ENCODE measurements at places on chromosomes 2 and 18. TPM values are rescaled to one million over a fixed set of nuclear protein-coding genes. Genes with fewer than 3 reads are reported as not detected.
A peak's percentile ranks its signal among the peaks of the same experiment; 100 is the strongest.

Gene PDE11A
- 1.5 TPM for total RNA-seq

DNA sequence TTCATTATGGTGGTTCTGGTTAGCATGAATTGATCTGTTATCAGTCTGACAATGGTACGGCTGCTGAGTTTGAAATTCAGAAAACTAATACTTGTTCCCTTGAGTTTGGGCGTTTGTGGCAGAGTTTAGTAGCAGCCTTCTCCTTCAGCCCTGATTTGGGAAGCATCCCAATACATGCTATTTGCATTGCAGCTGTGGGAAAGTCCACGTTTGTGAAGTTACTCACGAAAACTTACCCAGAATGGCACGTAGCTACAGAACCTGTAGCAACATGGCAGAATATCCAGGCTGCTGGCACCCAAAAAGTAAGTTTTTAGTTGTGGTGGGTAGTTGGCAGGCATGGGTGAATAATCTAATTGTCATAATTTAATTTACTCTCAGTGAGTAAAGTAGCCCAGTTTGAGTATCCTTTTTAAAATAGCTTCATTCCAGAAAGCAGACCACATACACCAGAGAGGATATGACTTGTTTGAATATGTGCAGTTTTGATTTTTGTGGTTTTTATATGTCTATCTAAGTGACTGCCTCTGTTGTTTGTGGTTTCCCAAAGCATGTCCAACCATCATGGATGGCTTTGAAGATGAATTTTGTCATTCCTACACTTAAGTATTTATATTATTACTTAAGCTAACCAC lies 12.2 kb downstream of the DGUOK start:
- DNase-seq, result no peak
- H3K27ac ChIP-seq, result no peak overlapping the region

DNA sequence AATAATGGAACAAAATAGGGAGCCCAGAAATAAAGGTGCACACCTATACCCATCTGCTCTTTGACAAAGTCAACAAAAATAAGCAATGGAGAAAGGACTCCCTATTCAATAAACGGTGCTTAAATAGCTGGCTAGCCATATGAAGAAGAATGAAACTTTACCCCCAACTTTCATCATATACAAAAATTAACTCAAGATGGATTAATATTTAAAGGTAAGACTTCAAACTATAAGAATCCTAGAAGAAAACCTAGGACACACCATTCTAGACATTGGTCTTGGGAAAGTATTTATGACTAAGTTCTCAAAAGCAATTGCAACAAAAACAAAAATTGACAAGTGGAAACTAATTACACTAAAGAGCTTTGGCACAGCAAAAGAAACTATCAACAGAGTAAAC lies 139.1 kb downstream of the DNAH7 start:
- DNase-seq, result no peak
- H3K36me3 ChIP-seq, result no peaks in the 10 kb centered on the region
- no peaks in the 10 kb centered on the region for H3K4me1 ChIP-seq
- H3K4me3 ChIP-seq, result no peak overlapping the region

DNA sequence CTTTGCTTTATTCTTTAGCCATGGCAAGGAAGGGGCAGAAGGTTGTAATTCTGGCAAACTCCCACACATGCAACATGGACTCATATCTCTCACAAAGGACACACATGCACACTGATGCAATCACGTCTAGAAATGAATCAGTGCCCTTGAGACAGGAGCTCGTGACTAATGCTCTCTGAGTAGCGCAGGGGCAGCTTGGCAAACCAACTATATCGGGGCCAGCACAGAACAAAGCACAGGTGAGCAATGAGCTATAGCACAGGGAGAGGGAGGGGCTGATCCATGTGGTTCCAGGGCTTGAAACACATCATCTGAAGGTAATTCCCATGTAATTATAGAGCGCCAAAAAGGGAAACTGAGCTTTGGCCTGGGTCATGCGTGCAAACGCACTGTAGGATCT lies 165.2 kb upstream of the KLF7 start:
- H3K36me3 ChIP-seq, result no peaks in the 10 kb centered on the region
- no peak overlapping the region for H3K27ac ChIP-seq
- H3K27me3 ChIP-seq, result no peaks in the 10 kb centered on the region
- no peak for DNase-seq
- peaks cover 10% of the 10 kb centered on the region for H3K4me1 ChIP-seq
- no peak overlapping the region for H3K4me3 ChIP-seq

Gene DCDC2C
- not detected for total RNA-seq

Gene CFAP53
- total RNA-seq, result 1.2 TPM

Gene TSPYL6
- total RNA-seq, result not detected

Gene THOC1
- total RNA-seq, result 65.6 TPM

Gene RNF138
- 41.4 TPM for total RNA-seq

- H3K27me3 ChIP-seq, result no peaks in the 10 kb centered on the region
- H3K36me3 ChIP-seq, result no peaks in the 10 kb centered on the region
- H3K4me1 ChIP-seq, result no peaks in the 10 kb centered on the region
- H3K4me3 ChIP-seq, result no peak overlapping the region
- no peak overlapping the region for H3K27ac ChIP-seq
- no peak for DNase-seq
Observed at GRCh38 chr2:40439473-40439872, 12.4 kb downstream of the SLC8A1 start.

Gene SLC16A14
- total RNA-seq, result 11.6 TPM

- H3K4me1 ChIP-seq, result peaks cover 3% of the 10 kb centered on the region
- no peaks in the 10 kb centered on the region for H3K27me3 ChIP-seq
- H3K36me3 ChIP-seq, result peaks cover 25% of the 10 kb centered on the region
- DNase-seq, result no peak
- H3K4me3 ChIP-seq, result no peak overlapping the region
Observed at GRCh38 chr2:159124931-159125467, 156.6 kb downstream of the TANC1 start.

Gene C2orf92
- 14.9 TPM for total RNA-seq

DNA sequence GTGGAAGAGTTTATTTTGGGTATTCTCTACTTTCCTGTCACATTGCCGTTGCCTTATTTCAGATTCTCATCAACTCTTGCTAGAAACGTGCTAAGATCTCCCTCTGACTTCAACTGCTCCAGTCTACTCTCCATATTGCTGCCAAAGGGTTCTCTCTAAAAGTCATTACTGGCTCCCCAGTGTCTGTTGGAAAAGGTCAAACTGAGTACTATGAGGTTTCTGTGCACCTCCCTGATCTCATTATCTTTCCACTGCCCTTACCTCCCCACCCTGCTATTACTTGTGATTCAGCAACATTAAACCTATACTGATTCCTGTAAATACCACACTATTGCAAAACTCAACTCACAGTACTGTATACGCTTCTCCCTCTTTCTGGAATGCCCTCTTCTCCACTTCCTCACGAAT lies 1.9 kb upstream of the KRCC1 start:
- peaks cover 8% of the 10 kb centered on the region for H3K27me3 ChIP-seq
- H3K27ac ChIP-seq, result no peak overlapping the region
- H3K4me1 ChIP-seq, result peaks cover 3% of the 10 kb centered on the region
- H3K36me3 ChIP-seq, result peaks cover 5% of the 10 kb centered on the region
- DNase-seq, result no peak

DNA sequence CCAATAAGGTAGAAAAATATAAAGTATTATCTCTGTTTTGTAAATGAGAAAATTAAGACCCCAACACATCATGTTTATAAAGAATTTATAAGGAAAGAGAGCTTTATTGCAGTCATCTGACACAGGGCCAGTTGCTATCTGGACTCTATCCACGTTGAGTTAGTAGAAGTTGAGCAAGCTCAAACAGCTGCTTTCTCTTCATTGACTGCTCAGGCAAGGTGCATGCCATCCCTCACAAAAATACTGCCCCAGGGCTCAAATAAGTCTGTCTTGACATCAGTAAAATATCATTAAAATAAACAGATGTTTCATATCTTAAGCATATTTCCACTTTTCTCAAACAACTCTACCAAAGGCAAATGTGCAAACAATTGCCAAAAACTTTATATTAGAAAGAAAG lies 14.8 kb downstream of the COL5A2 start:
- H3K27me3 ChIP-seq, result no peaks in the 10 kb centered on the region
- H3K4me1 ChIP-seq, result no peaks in the 10 kb centered on the region
- H3K4me3 ChIP-seq, result no peak overlapping the region
- no peak overlapping the region for H3K27ac ChIP-seq
- H3K36me3 ChIP-seq, result peaks cover 37% of the 10 kb centered on the region

Gene KCNF1
- 15.0 TPM for total RNA-seq

- H3K36me3 ChIP-seq, result no peaks in the 10 kb centered on the region
- H3K4me1 ChIP-seq, result no peaks in the 10 kb centered on the region
- peak overlapping the region; percentile 74 for H3K4me3 ChIP-seq
- peaks cover 83% of the 10 kb centered on the region for H3K27me3 ChIP-seq
Observed at GRCh38 chr2:225041207-225041850, 939 bp downstream of the DOCK10 start.

Gene ACTG2
- 2.3 TPM for total RNA-seq

DNA sequence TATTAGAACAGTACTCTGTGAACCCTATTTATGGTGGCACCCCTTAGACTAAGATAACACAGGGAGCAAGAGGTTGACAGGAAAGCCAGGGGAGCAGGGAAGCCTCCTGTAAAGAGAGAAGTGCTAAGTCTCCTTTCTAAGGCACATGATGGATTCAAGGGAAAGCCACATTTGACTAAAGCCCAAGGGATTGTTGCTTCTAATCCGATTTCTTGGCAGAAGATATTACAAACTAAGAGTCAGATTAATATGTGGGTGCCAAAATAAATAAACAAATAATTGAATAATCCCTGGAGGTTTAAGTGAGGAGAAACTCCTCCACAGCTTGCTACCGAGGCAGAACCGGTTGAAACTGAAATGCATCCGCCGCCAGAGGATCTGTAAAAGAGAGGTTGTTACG lies 333.2 kb downstream of the SOX11 start:
- no peaks in the 10 kb centered on the region for H3K27me3 ChIP-seq
- H3K36me3 ChIP-seq, result no peaks in the 10 kb centered on the region
- no peak for DNase-seq
- peaks cover 2% of the 10 kb centered on the region for H3K4me1 ChIP-seq

DNA sequence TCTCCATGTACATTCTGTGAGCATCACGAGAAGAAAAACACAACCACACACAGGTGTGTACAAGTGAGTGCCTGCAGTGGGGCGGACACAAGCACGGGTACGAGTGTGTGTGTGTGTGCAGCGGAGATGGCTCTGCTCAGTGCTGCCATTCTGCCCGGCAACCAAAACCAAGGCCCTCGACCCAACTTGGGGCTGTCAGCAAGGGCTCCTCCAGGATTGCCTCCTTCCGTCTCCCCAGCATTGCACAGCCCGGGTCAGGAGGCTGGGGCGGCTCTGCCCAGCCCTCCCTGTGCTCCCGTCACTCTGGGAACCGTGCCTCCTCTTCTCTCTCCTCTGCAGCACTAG lies 66.5 kb downstream of the PXDN start:
- H3K4me3 ChIP-seq, result no peak overlapping the region
- H3K4me1 ChIP-seq, result peaks cover 4% of the 10 kb centered on the region
- no peak for DNase-seq
- H3K27ac ChIP-seq, result no peak overlapping the region
- no peaks in the 10 kb centered on the region for H3K27me3 ChIP-seq

DNA sequence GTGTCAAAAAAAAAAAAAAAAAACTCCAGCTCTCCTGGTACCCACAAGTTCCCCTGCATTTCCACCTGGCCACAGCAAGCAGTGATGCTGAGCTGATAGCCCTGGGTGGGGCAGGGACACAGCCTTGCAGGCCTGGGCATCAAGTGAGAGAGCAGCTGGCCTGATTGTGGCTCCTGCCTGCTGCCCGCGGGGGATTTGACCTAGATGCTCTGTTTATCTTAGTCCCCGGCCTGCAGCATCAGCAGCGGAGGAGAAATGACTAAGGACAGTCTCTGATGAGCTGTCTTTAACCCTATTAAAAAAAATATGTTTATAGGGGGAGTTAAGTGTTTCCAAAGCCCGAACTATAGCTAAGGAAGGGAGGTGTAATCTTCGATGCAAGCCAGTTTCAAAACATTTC lies 102.6 kb downstream of the MTCL1 start:
- no peak for DNase-seq
- peaks cover 5% of the 10 kb centered on the region for H3K4me1 ChIP-seq
- H3K27me3 ChIP-seq, result peaks cover 40% of the 10 kb centered on the region

- H3K36me3 ChIP-seq, result no peaks in the 10 kb centered on the region
- H3K4me3 ChIP-seq, result no peak overlapping the region
- H3K27ac ChIP-seq, result no peak overlapping the region
- H3K4me1 ChIP-seq, result no peaks in the 10 kb centered on the region
- DNase-seq, result no peak
Observed at GRCh38 chr2:109721135-109721534, 73.0 kb upstream of the RGPD5 start.

- H3K27me3 ChIP-seq, result no peaks in the 10 kb centered on the region
- no peak overlapping the region for H3K4me3 ChIP-seq
- H3K4me1 ChIP-seq, result no peaks in the 10 kb centered on the region
- H3K36me3 ChIP-seq, result no peaks in the 10 kb centered on the region
- DNase-seq, result peak; percentile 22
Observed at GRCh38 chr18:13463526-13464210, 245.1 kb downstream of the LDLRAD4 start.

GRCh38 chr2:171512683-171513195 lies 9.5 kb upstream of the CYBRD1 start:
- no peak overlapping the region for H3K27ac ChIP-seq
- no peaks in the 10 kb centered on the region for H3K36me3 ChIP-seq
- no peaks in the 10 kb centered on the region for H3K27me3 ChIP-seq
- H3K4me1 ChIP-seq, result no peaks in the 10 kb centered on the region

Gene LAMA3
- 0.90 TPM for total RNA-seq

DNA sequence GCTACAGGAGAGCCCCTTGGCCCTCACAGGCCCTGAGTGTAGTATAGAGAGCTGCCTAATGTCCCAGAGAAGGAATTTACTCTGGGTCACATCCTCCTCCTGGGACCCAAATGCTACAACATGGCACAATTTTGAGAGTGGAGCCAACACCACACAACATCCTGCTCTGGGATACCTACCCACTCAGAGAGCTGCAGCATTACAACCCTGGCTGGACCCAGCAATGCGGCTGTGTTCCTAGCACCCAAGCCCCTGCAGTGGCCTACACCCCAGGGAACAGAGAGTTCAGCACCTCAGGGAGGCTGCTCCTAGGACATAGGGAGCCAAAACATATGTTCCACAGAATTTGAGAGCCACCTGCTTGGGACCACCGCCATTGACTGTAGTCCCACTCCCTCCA lies 19.3 kb upstream of the FABP1 start:
- no peak overlapping the region for H3K4me3 ChIP-seq
- H3K4me1 ChIP-seq, result no peaks in the 10 kb centered on the region
- no peaks in the 10 kb centered on the region for H3K27me3 ChIP-seq
- no peak overlapping the region for H3K27ac ChIP-seq

DNA sequence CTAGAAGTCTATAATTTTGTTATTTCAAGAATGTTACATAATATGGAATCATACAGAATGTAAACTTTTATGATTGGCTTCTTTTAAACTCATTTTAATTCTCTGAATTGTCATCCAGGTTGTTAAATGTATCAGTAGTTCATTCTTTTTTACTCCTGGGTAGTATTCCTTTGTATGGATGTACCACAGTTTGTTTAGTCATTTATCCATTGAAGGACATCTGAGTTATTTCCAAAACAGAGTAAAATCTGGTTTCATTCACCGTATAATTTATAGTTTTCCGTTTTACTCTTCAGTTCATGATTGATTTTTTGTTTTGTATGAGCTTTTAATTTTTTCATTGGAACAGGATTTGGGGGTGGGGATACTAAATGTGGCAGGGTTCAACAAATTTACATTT lies 132.4 kb downstream of the PMS1 start:
- no peak overlapping the region for H3K4me3 ChIP-seq
- H3K27ac ChIP-seq, result no peak overlapping the region
- no peak for DNase-seq
- H3K27me3 ChIP-seq, result no peaks in the 10 kb centered on the region
